ENCODE measurements at places on chromosomes 11 and 22. TPM values are rescaled to one million over a fixed set of nuclear protein-coding genes. Genes with fewer than 3 reads are reported as not detected.

GRCh38 chr11:46127150-46127638, 5.9 kb upstream of the PHF21A start:
- DNase-seq, result peak; percentile 65

GRCh38 chr11:16027621-16028020, 328.7 kb downstream of the SOX6 start:
- no peak for DNase-seq

- DNase-seq, result no peak
Observed at GRCh38 chr11:9672288-9672916, 8.5 kb downstream of the SWAP70 start.

RBMXL2 gene
- not detected for total RNA-seq

- peak; percentile 73 for DNase-seq
Observed at GRCh38 chr22:22085702-22086500, 103.3 kb upstream of the TOP3B start.

DNA sequence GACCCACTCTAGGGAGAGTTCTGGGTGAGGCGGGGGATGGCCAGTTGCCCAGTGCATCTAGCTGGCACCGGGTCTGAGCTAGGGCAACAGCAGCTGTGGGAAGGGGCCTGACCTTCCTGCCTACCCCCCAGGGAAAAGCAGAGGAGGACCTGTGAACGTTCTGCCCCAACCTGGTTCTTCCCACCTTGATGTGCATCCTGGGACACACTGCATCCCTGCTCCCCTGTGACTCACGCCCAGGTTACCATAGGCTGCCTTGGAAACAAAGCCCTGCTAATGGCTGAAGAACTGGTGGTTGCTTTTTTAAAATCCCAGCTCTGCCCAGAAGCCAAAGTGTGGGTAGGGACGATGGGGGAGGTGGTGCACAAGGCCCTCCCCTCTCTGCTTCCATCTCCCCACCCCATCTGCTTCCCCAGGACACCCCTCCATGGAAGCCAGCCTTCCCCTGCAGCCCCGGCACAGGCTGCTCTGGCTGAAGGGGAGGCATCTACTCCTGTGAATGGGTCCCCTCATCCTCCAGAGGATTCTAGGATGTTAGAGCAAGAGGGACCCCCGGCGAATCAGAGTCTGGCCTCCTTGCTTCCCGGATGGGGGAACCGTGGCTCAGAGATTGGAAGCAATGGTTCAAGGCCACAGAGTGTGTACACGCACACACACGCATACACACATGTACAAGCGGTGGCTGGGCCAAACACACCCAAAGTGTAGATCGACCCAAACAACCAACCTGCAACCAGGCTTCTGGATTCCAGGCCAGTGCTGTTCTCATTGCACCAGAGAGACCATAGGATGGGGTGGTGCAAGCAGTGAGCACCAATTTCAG, 7.6 kb upstream of the C11orf96 start:
- DNase-seq, result no peak

PHF21B gene
- not detected for total RNA-seq

- no peak for DNase-seq
Observed at GRCh38 chr11:117723277-117724024, 73.6 kb downstream of the DSCAML1 start.

XKR3 gene
- not detected for total RNA-seq

DNA sequence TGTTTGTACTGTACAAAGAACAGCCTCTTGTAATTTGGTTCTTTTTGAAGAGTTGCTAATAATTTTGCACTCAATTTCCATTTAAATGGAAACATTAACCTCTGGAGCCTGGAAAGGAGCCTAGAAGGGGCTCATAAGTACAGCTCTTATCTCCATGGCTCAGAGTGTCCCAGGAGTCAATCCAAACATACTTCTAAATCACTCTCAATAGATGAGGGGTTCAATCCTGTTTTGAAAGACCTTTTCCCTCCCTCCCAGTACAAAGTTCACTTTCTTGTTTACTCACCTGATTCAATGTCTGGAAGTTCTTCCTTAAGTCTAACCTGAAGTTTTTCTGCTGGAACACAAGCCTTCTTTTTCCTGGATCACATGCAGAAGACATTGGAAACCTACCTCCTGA, 273.0 kb upstream of the PLET1 start:
- DNase-seq, result no peak

DNA sequence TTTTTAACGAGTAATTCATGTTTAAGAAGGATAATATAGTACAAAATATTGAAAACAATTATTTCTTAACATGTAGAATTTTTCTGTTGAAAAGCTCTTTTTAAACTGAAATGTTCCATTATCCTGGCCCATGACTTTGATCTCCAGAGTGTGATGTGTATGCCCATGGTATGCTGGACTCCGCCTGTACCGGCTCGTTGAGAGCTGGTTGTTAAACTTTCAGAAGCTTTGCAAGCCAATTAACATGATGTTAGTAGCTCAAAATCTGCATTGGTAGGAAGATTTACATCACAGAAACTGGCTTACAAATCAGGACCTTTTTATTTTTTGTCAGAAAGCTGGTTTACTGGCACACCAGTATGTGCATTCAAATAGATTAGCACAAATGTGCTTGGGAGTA, 15.0 kb downstream of the SIK2 start:
- DNase-seq, result no peak

MRGPRE gene
- not detected for total RNA-seq

DNA sequence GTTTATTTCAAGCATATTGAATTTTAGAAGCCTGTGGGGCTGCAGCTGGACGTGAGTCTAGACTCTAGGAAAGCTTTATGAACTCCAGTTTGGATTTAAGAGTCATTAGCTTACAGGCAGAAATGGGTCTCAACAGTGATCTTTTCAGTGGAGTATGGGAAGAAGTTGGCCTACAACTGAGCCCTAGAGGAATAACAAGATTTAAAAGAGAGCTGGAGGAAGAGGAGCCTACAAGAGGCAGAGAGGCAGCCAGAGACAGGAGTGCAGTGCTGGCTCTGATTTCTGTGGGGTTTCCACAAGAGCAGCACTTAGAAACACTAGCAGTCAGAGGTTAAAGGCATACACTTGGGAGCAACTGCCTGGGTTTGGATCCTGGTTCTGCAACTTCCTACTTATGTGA, 17.9 kb downstream of the APOL5 start:
- DNase-seq, result no peak

DNA sequence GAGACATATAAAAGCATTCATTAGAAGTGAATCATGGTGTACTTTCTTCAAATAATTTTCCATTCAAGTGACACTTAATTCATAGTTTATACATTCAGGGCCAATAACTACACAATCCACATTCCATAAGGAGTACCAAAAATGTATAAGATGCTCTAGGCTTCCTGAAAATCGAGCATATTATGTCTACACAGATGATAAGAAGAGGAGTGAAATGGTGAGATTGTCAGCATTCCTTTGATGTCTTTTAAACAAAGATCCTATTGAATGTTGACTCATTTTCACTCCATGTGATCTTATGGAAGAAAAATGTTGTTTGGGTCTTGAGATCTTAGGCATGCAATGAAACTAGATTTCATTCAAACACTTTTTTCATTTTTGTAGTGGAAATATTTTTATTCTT, 843.2 kb downstream of the KCNA4 start:
- no peak for DNase-seq

DNA sequence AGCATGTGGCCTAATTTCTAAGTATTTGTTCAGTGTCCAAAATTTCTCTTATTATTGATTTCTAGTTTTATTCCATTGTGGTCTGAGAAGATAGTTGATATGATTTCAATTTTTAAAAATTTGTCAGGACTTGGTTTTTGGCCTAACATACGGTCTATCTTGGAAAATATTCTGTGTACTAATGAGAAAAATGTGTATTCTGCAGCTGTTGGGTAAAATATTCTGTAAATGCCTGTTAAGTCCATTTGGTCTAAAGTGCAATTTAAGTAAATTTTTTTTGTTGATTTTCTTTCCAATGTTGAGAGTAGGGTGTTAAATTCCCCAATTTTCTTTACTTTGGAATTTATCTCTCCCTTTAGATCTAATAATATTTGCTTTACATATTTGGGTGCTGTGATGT, 78.3 kb downstream of the TECTA start:
- no peak for DNase-seq

DNA sequence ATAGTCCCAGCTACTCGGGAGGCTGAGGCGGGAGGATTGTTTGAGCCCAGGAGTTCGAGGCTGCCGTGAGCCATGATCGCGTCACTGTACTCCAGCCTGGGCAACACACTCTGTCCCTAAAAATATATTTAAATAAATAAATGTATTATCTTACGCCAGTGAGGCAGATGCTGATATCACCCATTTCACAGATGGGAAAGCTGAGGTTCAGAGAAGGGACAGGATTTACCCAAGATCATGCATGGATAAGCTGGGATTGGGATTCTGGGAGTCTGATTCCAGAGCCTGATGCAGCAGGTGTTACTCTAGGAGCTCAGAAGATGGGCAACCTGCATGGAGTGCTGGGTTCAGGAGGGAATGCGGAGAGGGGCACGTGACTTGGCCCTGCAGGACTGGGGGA, 17.8 kb downstream of the SGSM1 start:
- DNase-seq, result no peak

CRYBB3 gene
- total RNA-seq, result not detected

DNA sequence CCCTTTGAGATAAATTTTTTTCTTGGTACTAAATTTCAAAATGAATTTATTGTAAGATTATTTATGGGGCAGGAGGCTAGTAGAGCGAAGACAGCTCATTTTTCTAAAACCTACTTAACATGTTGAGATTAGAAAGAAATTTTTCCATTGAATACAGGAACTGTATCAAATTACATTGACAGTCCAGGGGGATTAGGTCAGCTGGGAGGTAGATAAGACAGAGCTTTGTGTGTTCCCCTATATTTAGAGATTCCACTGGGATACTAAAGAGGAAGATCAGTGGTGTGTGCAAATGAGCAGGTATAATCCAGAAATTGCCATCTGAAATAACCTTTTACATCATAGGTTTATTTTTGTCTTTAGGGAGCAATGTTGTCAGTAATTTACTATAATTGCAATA, 32.1 kb downstream of the ENDOD1 start:
- DNase-seq, result no peak

Measured in MG63 (cell line).